GM20000 (cell line): ENCODE measurements at places on chromosomes 3 and 15.

DNA sequence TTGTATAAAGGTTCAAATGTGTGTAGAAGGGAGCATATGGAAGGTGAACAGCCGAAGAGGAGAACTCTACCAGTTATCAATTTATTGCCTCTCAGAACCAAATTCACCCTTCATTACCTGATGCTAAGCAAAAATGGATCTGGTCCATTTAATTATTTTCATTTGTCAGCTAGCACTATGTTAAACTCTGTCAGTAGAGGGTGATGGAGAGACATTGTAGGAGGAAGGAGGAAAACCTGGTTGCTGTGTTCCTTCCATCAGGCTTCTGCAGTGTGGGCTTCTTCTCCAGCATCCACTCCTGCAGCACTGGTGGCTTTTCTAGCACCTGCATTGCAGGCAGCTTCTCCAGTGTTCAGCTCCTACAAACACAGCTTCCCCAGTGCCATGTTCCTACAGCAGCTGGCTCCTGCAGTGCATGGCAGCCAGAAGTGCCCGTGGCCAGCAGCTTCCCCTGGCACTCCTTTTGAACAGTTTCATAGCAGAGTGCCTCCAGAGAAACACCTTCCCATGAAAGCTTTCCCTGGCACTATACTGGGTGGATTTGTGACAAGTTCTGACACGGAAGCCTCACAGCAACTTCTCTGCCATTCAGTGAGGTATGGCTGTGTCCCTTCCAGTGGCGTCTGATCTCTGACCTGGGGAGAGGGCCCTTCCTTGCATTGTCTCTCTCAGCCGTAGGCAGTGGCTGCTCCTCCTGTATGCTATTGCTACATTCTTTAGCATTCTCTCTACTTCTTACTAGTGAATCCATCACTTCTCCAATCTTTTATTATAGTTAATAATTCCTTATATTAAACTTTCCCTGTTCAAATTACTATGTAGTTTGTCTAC is 14.6 kb upstream of the IL17RD start:
- peak; percentile 42 for DNase-seq

GRCh38 chr15:58471348-58471747 is 39.6 kb downstream of the LIPC start:
- DNase-seq, result no peak

DNA sequence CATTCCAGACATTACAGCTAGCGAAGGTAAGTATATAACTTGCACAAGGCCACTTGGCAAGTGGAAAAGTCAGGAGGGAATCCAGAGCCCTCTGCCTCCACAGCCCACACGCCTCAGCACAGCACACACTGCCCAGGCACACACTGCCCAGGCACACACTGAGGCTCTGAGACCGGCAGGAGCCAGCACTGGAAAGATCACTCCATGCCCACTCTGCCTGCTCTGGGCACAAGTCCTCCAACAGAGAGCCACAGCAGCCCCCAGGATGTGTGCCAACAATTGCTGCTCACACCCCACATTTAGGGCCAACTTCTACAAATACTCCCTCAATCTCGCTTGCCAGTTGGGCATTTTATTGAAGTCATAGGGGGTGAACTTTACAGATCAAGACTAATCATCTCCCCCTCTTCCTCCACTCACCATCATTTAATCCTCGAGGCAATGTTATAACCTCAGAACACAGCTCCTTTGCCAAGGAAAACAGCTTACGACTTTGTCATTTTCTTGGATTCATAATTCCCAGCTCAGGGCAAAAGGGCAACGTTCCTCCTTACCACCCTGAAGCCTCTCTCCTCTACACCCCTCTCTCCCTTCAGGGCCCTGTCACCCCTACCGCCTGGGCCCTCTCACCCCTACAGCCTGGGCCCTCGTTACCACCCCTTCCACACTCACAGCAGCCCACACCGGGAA is 53.0 kb upstream of the TPM1 start:
- DNase-seq, result no peak

DNA sequence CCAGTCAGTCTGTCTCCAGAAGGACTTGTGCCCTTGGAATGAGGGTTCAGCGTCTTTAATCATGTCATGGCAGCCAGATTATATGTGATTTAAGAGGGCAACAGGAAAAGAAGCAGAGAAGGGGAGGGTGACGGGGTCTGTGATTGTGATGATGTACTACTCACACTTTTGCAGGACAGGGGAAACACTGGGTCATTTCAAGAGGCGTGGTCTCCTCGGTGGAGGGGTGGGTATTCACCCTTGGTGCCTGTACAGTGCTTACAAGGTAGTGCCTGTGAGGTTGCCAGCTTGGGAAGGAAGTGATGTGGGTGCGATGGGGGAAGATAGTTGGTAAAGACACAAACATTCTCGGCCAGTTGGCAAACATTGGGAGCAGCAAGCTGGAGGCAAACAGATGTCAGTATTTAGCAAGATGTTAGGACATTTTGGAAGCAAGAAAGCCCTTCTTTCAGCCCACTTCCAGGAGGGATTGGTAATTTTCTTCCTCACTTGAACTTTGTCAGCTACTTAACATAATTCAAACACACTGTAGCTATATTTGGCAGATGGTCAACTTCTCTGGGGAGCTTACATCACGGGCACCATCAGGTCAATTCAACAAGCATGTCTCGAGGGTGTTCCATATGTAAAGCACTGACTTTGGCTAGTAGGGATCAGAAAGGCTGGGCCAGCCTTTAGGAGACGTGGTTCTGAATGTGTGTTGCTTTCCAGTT is 71.4 kb upstream of the ROPN1 start:
- no peak for DNase-seq

DNA sequence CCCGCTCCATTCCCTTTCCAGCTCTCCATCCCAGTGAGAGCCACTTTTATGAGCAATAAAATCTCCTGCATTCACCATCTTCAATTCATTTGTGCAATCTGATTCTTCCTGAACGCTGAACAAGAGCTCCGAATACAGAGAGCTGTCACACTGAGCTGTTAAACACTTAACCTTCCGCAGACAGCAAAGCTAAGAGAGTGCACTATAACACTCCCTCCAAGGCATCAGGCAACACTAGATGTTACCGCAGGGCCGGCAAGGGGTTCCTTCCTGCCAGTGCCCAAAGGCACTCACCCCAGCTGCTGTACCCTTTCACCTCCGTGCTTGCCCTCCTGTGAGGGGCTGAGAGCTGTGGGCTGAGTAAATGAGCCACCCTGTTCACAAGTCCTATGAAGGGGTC is 85.6 kb downstream of the BCHE start:
- no peak for DNase-seq
